ENCODE measurements at places on chromosomes 11 and 22. TPM values are rescaled to one million over a fixed set of nuclear protein-coding genes. Genes with fewer than 3 reads are reported as not detected.

DNA sequence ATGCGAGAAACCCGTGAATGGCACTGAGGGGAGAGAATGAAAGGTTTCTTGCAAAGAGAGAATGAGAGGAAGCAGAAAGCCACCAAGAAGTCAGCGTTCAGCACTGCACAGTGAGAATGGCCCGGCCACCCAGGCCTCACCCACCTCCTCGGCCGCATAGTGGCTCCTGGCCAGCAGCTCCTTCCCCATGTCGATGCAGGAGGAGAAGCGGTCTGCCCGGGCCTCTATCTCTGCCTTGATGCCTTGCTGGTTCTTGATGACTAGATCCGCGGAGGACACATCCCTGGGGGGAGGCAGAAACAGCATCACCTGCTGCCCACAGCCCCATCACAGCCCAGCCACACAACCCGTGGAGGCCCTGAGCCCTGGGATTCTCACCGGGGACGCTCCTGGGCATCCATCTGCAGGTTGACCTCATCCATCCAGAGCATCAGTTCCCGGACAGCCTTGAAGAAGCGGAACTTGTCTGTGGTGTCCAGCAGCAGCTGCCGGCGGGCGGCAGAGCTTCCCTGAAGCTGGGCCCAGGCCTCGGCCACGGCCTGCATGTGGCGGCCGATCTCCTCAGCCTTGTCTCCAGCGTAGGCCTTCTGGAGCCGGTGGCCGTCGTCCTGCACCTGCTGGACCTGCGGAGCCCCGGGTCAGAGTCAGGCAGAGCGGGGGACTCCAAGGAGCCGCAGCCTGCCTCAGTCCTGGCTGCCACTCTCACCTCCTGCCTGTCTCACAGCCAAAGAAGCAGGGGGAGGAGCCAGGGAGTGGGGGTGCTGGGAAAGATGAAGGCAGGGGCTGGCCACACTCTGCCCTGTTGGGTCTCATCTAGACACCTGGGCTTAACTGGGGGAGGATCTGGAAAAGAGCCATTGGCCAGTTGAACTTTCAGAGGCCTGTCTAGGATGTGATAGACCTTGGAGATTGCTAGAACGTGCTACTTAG lies 12.2 kb upstream of the RBM4B start:
- no peak for DNase-seq

DNA sequence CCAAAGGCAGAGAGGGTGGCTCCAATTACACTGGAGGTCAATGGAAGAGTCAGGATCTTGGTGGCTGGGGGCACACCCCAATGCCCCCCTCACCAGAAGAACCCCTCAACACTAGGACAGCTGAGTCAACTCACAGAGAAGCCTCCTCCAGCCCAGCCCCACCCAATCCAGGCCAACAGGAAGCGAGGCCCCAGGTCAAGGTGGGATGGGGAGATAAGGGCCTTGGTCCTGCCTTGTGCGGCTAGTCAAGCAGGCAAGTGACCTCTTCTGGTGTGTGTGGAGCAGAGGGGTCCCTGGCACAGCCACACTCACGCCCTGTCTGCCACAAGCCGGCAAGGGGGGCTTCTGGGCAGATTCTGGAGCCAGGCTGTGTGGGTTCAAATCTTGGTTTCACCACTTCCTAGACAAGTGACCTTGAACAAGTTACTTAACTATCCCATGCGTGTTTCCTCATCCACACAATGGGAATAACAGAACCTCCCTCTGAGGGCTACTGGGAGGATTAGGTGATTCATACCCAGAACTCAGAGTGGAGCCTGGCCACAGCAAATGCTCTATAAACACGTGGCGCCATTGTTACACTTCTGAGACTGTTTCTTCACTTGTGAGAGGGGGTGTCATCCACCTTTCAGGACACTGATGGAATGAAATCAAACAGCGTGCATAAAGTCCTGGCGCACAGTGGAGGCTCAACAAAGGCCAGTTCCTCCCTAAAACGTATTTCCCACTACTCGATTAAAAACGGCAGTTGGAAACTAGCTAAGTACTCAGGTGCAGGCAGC lies 3.2 kb downstream of the TTLL12 start:
- DNase-seq = peak; percentile 79

DNA sequence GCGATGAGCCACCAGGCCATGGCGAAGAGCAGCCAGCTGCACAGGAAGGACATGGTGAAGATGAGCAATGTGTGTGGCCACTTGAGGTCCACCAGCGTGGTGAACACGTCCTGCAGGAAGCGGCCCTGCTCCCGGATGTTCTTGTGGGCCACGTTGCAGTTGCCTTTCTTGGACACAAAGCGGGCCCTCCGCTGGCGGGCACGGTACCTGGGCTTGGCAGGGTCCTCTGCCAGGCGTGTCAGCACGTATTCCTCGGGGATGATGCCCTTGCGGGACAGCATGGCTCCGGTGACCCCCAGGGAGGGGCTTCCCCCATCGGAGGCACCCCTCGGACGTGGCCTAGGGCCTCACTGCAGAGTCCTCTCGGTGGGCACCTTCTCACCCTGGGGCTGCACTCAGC lies 648 bp downstream of the KCNJ11 start:
- no peak for DNase-seq

DNA sequence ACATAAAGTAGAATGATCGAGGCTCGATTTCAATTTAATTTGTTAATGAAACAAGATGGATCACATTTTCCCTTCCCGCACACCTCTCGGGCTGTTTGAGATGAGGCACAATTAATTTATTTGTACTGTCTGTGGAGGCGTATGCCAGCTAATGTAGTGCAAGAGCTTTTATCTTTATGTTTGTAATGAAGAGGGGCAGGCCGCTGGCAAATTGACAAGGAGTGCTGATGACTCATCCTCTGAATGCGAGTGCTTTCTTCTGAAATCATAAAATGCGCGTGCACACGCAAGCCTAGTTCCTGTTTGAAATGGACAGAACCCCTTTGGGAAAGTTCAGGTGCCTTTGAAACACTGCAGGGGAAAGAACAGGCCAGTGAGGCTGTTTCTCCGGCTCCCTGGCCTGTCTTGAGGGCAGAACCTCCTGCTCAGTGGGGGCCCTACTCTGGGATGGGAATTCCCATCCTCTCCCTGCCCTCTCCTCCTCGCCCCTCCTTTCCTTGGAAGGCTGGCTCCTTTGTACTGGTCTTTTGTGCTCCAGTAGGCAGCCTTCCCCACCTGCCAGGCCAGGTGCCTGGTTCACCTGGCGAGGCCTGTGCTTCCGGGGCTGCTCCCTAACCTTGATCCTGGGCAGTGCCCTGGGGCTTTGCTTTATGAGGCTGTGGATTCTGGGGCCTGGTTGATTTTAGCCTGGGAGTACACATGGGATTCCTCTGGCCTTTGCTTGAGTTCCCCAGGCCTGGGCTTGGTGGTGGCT lies 50.3 kb downstream of the TEAD1 start:
- DNase-seq = peak; percentile 92

DNA sequence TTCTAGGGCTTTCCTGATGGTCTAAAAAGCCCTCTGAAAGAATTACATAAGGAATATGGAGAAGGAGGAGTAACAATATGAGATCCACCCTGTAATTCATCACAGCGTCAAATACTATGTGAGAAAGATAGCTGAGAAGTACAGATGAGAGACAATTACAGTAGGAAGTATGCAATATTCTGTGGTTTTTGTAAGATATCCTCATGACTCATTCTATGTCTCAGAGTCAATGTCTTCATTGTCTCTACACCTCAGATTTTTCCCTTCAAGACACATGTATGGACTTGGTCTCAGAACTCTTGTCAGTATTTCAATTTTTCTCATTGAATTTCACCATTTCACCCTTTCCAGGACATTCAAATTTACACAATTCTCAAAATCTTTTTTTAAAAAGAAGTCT lies 343.3 kb upstream of the CTSC start:
- DNase-seq = no peak

DNA sequence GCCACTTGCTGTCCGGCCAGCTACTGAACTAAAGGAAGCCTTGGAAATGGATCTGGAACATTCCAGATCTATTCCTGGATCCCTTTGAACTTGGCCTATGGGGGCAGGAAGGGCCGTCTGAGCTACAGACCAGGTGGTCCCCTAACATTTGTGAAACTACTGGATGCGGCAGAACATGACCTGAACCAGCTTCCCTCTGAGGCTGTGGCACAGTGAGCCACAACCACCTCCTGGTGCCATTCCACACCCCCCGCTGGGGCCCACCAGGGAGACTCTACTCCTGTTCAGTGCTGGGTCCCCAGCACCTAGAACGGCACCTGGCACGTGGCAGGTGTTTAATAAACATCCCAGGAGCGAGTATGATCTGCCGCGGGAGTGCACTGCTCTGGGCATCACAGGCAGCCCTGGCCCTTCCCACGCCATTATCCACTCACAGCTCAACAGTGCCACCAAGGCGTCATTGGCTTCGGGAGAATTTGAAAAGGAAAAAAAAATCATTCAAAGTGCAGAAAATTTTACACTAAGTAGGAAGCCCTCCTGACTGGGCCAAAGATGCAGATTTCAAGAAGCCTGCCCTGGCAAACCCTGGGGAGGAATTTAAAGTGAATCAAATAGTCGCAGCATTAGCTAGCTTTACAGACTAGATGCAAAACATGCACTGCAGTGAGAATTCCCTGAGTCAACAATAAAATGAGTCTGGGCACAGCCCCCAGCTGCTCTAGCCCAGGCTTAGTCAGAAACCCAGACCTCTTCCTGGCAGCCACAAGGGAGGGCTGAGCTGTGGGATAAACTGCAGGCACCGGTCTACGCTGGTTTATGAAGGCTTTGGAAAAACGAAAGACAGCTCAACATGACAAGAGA lies 14.3 kb upstream of the EFCAB6 start:
- no peak for DNase-seq

- DNase-seq = no peak
Measured at GRCh38 chr22:23045461-23045860, 24.9 kb upstream of the GNAZ start.

- DNase-seq = peak; percentile 20
Measured at GRCh38 chr11:34149786-34150185, 44.4 kb downstream of the NAT10 start.

- no peak for DNase-seq
Measured at GRCh38 chr22:35887296-35887875, 141.2 kb downstream of the RBFOX2 start.

The SHANK2 gene
- 0.22 TPM for total RNA-seq

The GNG3 gene
- not detected for total RNA-seq

The KBTBD3 gene
- total RNA-seq = 6.6 TPM

The ZFTA gene
- total RNA-seq = 8.4 TPM

Data from K562 (cell line).